CD4-positive, CD25-positive, alpha-beta regulatory T cell (primary cell): ENCODE measurements at places on chromosomes 7 and 10. TPM values are rescaled to one million over a fixed set of nuclear protein-coding genes. Genes with fewer than 3 reads are reported as not detected.

Gene STOX1
- 0.05 TPM for polyA plus RNA-seq

GRCh38 chr7:102085218-102085772 is 201.4 kb upstream of the SH2B2 start:
- DNase-seq: no peak

DNA sequence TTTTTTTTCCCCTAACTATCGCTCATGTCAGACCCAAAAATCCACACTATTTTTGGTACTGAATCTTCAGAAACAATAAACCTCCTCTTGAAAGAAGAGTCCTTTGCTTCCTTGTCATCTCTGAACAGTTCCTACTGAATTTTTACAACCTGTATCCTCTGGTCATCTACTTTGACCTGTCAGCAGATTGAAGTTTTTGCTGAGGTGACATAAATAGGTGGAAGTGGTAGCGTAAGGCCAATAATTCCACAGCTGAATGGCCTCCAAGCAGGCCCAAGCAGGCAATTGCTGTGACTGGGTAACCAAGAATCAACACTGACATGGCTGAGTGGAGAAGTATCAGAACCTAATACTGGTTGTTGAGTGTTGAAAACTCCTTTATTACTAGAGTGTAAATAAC is 117.4 kb upstream of the MAGI2 start:
- no peak for DNase-seq

Gene LOXL4
- not detected for polyA plus RNA-seq

Gene HHEX
- not detected for polyA plus RNA-seq

DNA sequence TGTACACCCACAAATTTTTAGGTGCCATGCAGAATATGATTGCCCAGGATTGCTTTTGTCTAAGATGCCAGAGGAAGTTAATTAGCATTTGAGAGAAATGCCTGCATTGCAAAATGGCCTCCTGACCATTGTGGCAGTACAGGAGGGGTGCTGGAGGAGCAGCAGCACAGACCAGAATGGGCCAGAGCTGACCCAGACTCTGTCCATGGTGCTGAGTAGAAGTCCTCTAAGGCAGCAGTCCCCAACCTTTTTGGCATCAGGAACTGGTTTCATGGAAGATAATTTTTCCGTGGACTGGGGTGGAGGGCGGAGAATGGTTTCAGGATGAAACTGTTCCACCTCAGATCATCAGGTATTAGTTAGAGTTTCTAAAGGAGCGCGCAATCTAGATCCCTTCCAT is 217.8 kb upstream of the AGK start:
- DNase-seq: no peak

DNA sequence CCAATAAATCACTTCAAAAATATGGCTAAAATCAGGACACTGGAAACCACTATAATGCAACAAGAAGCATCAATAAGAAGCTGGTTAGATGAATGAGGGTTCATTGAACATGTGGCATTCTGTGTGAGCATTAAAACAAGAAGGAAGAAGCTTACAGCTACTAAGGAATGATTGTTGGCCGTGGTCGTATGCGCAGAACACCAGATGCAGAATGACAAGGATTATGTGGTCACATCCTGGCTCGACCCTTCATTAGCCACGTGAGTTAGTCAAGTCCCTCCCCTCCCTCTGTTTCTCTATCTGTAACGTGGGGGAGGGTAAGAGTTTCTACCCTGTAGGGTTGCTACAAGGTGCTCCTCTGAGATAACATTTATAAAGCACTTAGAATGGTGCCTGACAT is 174.3 kb downstream of the ADAM12 start:
- DNase-seq: no peak

DNA sequence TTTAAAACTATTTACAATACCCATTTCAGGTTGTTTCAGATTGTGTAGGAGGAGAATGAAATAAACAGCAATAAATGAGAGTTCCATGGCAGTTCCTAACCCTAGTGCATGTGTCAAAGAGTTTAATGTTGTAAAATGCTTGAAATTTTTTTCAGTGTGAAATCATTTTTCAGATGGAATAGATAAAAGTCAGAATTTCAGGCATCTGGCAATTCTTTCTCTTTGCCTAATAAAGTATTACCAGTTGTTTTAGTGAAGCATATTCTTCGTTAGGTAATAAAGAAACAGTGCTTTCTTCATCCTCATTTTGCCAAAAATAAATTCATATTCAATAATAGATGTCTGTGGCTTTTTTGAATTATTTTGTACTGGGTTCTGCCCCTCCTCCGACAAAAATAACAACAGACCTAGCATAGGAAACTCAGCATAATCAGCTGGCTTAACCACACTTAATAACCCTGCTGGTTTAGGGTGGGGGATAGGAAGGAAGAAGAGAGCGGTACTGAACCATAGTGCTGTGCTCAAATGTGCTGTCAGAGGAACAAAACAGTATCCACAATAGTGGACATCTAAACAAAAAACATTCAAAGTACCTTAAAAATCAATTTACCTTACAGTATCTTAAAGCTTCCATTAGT is 39.1 kb downstream of the MINDY3 start:
- no peak for DNase-seq

- DNase-seq: no peak
Measured at GRCh38 chr10:123421461-123421860, 244.7 kb upstream of the GPR26 start.

Gene NEURL1
- polyA plus RNA-seq: 0.38 TPM

Gene CPED1
- not detected for polyA plus RNA-seq

Gene HABP2
- not detected for polyA plus RNA-seq

DNA sequence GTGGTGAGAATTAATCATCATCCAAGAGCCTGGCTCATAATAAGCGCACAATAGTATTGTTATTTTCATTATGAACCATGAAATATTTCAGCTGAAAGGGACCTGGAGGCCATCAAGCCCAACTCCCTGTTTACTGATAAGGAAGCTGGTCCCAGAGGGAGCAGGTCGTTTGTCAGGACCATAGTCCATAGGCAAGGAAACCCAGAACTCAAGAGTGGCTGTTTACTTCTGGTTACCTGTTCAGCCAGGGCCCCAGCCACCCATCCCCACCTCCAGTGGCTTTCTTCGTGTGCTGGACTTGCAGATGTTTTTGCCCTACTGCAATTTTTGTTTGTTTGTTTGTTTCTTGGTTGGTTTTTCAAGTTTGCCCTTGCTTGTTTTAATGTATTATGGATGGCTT is 152.0 kb downstream of the TPST1 start:
- DNase-seq: no peak

GRCh38 chr7:28183627-28184026 is 3.0 kb upstream of the JAZF1 start:
- DNase-seq: no peak

Gene ELOVL3
- polyA plus RNA-seq: not detected

- DNase-seq: no peak
Measured at GRCh38 chr10:24114556-24114955, 94.4 kb upstream of the KIAA1217 start.

Gene NPS
- not detected for polyA plus RNA-seq

- no peak for DNase-seq
Measured at GRCh38 chr7:136229790-136230189, 252.6 kb upstream of the MTPN start.

DNA sequence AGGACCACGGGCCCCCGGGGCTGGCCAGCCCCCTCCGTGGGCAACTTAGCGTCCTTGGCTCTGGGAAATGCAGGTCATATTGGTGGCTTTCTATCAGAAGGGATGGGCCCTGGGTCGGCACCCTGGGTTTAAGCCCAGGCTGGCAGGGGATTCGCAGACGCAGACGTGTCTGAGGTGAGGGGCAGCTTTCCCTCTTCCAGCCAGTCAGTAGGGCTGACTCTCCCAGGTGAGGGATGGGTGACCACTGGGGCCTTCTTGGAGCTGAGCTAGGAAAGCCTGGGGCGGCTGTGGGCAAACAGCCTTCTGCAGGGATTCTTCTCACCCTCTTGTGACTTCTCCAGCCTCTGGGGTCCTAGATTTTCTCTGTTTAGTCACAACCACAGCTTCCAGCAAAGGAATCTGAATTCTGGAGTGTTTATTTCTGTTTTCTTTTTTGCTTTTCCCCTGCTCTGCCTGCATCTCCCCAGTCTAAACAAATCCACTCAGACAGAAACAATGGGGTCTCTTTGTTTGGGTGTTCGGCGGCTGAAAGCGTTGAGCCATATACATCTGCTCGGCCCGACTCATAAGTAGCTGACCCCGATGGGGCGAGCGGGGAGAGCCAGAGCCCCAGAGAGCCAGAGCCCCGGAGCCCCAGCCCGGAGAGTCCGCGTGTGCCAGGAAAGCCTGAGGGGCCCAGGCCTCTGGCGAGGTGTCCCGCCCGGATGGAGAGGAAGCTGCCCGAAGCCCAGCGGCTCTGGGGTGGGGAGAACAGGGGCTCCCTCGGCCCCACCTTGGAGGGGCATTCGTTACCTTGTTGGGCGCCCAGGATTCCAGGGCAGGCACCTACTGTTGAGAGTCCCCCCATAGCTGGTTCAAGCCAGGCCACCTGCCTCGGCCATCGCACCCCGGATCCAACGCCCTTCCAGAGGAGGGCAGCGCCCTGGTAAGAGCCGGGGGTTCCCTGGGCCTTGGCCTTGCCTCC is 2.0 kb downstream of the MNX1 start:
- no peak for DNase-seq

GRCh38 chr7:95028683-95029082 is 121.3 kb downstream of the PPP1R9A start:
- no peak for DNase-seq

Gene LRMDA
- not detected for polyA plus RNA-seq

Gene AZGP1
- polyA plus RNA-seq: not detected

DNA sequence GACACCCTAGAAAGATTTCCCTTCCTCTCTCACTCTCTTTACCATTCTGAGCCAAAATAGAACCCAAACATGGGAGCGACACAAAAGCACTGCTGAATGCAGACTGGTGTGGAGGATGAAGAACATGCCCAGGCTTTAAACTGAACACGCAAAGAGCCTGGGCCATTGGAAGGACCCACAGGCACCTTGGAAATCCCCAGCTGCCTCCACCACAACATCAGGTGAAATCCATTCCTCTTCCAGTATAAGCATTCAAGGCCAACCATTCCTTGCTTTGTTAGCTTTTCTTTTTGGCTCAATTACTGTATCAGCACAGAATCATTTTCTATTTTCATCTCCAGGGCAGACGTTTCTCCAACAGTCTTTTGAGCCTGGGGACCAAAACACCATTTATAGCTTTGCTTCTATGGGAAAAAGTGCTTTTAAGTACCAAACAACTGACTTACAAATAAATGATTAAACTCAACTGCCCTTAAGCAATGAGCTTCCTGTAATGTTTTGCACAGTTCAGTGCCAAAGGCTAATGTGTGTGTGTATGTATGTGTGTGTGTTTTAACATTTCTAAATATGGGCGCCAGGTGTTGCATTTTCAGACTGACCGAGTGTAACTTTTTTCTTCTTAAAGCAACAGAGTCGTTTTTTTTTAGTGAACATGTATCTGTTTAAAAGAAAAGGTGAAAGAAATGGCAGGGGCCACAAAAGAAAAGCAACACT is 16.2 kb upstream of the BLNK start:
- no peak for DNase-seq

GRCh38 chr10:132482090-132482800 is 55.3 kb upstream of the INPP5A start:
- DNase-seq: no peak

Gene TFR2
- polyA plus RNA-seq: 1.2 TPM

DNA sequence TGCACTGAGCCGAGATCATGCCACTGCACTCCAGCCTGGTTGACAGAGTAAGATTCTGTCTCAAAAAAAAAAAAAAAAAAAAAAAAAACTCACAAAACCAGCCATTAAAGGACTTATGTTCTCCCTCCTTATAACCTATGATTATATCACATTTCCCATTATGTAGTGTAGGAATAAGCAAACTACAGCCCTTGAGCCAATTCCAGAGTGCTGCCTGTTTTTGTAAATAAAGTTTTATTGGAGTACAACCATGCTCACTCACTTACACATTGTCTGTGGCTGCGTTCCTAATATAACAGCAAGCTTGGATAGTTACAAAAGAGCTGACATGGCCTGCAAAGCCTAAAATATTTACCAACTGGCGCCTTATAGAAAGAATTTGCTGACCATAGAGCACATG is 72.7 kb upstream of the ARID5B start:
- DNase-seq: no peak

GRCh38 chr10:73774637-73775036 is 7.2 kb upstream of the CHCHD1 start:
- DNase-seq: no peak

GRCh38 chr7:10537764-10538163 is 435.9 kb upstream of the PHF14 start:
- no peak for DNase-seq

DNA sequence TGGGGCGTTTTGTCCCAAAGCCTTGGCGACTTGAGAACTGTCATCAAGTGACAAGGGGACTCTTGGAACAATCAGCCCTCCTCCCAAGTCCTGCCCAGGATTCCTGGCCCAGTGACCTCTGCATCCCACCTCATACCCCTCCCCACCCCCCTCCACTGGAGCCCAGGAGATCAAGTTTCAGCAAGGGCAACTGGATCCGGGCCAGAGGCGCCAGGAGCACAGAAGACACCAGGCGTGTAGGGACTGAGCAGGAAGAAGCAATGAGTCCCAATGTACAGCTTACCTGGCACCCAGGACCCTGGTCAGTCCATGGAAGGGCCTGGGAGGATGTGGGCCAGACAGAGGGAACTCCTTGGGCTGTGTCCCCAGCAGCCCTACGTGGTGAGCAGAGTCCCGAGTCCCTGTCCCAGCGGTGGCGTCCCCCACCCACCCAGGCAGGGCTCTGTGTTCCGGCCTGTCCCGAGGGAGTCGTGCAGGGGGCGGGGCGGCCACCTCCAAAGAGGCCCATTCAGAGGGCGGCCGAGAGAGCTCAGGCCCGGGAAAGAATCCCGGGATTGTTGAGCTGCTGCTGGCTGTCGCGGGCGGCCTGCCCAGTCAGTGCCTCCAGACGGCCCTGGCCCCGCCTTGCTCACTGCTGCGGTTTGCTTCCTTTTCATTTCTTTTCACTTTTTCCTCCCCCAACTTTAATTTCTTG is 254.1 kb downstream of the TNS3 start:
- DNase-seq: no peak

- DNase-seq: no peak
Measured at GRCh38 chr7:47255441-47255840, 326.5 kb downstream of the TNS3 start.

Gene ECHS1
- polyA plus RNA-seq: 87.8 TPM

Gene CFAP43
- polyA plus RNA-seq: not detected

Gene PVRIG
- polyA plus RNA-seq: 126 TPM

Gene SHTN1
- 0.65 TPM for polyA plus RNA-seq

Gene DYNC1I1
- polyA plus RNA-seq: not detected

- no peak for DNase-seq
Measured at GRCh38 chr7:124996778-124997177, 67.2 kb upstream of the POT1 start.

DNA sequence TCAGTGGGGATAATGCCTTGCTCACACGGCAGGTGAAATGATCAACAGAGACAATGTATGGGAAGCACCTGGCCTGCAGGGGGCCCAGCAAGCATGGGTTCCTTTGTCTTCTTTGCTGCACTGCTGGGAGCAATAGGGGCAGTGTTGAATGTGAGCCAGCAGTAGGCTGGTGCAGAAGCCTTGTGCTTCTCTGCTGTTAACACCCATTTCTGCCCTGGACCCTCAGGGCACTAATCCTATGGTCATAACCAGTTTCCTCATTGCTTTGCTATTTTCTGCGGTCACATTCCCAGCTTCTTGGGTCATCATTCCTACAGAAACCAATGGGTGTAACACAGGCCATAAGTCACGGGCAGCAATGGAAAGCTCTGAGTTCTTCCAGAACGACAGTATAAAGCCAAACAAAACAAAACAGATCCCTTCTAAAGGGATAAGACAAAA is 10.9 kb upstream of the LGI1 start:
- no peak for DNase-seq

GRCh38 chr10:27052656-27053055 is 47.6 kb downstream of the ANKRD26 start:
- no peak for DNase-seq
